ENCODE measurements at places on chromosomes 7 and 10.

- DNase-seq: peak; percentile 6
Observed at GRCh38 chr10:36114141-36114540, 472.0 kb upstream of the FZD8 start.

- DNase-seq: no peak
Observed at GRCh38 chr7:90483251-90483650, 13.8 kb downstream of the PTTG1IP2 start.

DNA sequence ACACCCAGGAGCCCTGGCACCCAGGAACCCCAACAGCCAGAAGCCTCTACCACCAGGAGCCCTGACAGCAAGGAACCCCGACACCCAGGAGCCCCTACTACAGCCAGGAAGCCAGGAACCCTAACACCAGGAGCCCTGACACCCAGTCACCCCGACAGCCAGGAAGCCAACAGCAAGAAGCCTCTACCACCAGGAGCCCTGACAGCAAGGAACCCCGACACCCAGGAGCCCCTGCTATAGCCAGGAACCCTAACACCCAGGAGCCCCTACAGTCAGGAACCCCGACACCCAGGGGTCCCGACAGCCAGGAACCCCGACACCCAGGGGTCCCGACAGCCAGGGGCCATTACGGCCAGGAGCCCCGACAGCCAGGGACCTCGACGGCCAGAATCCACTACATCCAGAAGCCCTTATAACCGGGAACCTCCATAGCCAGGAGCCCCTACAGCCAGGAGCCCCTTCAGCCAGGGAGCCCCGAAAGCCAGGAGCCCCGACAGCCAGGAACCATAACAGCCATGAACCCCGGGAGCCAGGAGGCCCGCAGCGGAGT, 440 bp upstream of the GLRX3 start:
- DNase-seq: no peak

DNA sequence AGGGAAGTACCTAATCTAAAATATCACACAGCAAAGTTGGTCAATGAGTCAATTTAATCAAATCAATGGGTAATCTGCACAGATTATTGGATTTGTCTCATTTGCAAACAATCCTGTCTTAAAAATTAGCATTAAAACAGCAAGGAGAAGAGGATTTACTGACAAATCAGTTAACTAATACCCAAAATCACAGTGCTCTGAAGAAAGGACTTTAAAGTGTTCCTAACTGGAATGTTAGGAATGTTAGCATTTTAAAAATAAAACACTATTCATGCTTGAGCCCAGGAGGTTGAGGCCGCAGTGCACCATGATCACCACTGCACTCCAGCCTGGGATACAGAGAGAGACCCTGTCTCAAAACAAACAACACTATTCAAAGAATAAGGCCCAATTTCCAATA, 83.1 kb downstream of the CHCHD3 start:
- no peak for DNase-seq

- DNase-seq: no peak
Observed at GRCh38 chr7:99919814-99920112, 433 bp upstream of the TRIM4 start.

DNA sequence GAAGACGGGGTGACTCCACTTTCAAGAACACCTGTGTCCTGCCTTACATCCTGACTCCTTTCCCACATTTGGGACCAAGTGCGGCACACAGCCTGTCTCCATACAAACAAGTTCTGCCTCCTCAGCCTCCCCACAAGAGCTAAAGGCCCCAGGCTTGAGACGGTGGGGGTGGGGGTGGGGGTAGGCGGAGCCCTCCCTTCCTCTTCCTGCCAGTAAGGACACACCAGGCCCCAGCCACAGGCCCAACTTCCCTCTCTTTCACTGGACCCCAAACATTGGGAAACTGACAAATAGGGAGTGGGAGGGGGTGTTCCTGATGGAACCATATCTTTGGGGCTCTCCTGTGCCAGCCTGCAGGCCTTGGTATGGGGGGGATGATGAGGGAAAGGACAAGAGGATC, 4.6 kb downstream of the CDK5 start:
- no peak for DNase-seq

DNA sequence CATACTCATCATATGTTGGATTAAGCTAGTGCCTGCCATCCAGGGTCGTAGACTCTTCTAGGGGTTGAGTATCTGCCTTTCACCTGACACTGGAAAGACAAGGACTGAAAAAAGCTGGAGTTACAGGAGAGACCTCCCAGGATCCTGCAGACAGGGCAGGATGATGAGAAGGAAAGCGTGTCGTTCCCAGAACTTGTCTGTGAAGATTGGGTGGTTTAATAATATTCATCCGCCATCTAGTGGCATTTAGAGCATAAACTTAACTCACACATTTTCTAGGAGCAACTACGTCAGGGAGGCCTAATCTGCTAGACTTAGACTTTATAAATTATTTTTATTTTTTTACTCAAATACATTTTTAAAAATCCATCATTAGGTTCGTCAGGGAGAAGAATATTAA, 59.6 kb downstream of the ADRB1 start:
- peak; percentile 71 for DNase-seq

DNA sequence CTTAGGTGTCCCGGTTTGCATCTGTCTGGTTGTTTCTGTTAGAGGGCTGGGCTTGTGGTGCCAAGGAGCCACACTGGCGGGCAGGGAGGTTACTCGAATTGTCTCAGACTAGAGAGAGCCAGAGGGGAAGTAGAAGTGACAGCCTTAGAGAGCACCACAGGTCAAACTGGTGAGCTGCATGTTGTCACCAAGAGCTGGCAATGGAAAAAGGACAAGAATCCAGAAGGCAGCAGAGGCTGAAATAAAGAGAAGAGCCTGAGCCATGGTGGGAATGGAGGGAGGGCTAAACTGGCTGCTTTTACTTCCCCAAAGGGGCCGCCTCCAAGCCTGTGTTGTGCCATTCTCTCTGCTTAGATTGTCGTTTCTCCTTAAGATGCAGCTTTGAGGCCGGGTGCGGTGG, 31.1 kb upstream of the RHBDD2 start:
- no peak for DNase-seq

DNA sequence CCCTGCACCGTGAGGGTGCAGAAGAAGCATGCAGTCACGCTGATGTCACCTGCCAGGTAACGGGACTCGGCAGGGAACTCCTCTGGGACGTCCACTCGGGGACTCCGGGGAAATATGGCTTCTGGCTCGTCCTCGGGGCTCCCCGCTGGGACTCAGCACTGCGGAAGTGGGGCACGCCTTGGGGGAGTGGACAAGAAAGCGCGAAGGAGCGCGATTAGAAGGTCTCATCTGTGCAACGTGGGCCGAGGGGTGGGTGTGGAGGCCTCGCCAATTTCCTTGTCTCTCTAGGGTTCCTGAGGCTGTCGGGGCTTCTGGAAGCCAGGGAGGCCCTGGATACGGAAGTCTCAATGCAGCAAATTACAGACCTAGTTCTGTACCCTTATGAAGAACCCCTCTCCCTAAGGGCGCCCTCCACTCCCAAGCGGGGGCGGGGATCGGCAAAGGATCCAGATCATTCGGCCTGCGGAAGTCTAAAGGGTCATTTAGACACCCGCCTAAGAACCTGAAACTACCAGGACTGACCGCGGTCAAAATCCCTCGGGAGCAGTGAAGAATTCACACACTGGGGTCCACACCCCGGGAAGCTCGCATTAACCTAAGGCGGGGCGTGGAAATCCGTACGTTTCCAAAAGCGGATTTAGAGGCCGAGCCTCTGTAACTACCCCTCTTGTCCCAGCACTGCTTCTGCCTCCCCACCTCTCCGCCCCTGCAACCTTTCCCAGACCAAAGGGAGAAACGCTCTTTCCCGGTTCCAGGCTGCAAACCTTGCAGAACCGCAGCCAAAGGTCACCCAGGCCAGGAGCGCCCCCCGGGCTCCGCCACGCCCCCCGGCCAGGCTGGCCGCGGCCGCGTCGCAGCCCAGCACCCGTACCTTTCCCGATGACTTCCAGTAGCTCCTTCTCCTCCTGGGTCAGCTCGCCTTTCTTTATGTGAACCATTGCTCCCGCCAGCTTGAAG, 640 bp downstream of the ANKMY2 start:
- DNase-seq: peak; percentile 70

GRCh38 chr7:11613292-11613930, 218.6 kb downstream of the THSD7A start:
- no peak for DNase-seq

- DNase-seq: peak; percentile 18
Observed at GRCh38 chr7:113085781-113086390, 741 bp downstream of the GPR85 start.

- peak; percentile 88 for DNase-seq
Observed at GRCh38 chr10:88835096-88835909, 16.3 kb downstream of the ANKRD22 start.

GRCh38 chr7:24717247-24717622, 40.0 kb downstream of the GSDME start:
- DNase-seq: no peak

DNA sequence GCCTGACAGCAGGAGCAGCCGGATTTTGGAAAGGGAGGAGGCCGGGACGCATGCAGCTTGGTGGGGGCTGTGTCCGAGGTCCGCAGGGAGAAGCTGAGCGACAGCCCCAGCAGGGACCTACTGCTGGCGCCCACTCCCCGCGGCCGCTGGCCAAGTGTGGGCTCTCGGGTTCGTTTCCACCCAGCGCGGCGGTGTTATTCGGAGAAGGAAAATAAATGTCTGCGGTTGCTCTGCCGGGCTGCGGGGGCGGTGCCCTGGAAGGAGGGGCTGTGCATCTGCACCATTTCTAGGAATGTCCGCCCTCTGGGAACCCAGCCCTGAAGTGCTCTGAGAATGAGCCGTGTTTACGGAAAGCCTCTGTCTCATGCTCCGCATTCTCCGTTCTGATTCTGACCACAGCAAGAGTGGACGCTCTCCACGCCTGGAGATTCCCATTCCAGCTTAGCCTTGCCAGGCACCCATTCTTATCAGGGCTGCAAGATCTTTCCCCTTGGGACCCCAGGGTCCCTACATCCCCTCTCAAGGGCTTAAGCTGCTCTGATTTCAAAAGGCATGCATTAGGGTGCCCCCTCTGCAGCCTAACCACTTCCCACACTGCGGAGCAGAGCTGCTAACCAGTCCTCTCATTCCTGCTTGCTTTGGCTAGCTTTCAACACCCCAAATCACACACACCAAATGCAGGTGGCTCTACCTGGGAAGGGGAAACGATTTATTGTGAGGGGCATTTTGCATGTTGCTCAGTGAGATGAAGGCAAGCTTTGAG, 256.6 kb upstream of the GLI3 start:
- DNase-seq: peak; percentile 97

- no peak for DNase-seq
Observed at GRCh38 chr7:139887992-139888481, 59.0 kb downstream of the TBXAS1 start.

GRCh38 chr10:34408381-34408780, 406.7 kb downstream of the PARD3 start:
- DNase-seq: no peak

- no peak for DNase-seq
Observed at GRCh38 chr10:70090951-70091350, 38.3 kb downstream of the MACROH2A2 start.

DNA sequence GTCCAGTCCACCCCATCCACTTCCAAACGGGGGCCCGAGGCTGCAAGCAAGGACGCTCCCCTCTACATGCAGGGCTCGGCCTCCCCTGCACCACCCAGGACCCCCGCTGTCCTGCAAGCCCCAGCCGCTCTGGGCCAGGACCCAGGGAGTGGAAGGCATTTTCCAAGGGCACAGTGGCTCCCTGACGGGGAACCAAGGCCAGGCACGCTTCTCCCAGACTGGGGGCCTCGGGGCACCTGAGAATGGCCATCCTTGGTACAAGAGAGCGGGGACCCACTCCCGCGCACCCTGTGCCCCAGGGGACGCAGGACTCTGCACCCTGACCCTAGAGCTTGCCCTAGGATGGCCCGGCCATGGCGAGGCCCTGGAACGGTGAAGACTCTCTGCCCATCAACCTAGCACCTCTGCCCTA, 545 bp upstream of the AKR1E2 start:
- no peak for DNase-seq

- peak; percentile 58 for DNase-seq
Observed at GRCh38 chr10:28807760-28808613, 130.7 kb downstream of the BAMBI start.

- peak; percentile 2 for DNase-seq
Observed at GRCh38 chr10:123044391-123044790, 35.6 kb downstream of the ACADSB start.

DNA sequence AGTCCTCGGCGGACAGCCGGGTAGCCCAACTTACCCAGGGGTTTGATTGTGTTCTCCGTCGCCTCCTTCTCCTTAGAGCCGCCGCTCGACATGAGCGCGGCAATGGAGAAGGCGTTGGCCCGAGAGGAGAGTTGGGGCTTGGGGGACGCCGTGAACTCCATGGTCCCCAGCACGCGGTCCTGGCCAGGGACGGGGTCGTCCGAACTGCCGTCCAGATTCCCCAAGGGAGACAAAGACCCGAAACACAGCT, 515 bp downstream of the TBX20 start:
- no peak for DNase-seq

DNA sequence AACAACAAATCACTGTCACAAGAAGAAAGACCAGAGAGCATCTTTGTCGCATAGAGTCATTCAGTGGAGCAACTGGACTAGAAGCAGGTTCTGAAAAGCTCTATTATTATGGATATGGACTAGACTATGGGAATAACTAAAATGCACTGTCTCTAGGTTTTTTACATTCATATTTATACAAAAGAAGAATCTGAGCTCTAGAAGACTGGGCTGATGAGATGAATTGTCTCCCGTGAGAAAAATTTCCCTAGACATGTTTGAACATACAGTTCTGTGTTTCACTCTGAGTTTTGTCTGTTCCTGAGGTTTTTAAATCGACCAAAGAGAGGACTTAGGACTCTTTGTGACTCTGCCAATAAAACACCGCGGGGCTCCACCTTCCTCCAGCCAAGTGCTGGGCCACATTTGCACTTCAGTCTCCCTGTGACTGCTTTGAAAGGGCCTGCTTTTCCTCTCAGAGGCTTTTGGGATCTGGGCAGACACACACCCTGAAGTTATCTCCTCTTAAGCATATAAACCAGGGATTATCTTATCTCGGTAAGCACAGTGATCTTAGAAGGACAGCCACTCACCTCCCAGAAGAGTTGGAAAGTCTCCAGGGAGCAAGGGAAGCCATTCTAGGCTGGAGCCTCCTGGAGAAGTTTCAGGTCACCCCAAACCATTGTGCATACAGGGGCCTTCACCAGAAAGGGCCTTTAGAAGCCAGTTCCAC, 101.0 kb upstream of the JCAD start:
- DNase-seq: no peak

- no peak for DNase-seq
Observed at GRCh38 chr7:117990834-117991233, 117.6 kb upstream of the CTTNBP2 start.

DNA sequence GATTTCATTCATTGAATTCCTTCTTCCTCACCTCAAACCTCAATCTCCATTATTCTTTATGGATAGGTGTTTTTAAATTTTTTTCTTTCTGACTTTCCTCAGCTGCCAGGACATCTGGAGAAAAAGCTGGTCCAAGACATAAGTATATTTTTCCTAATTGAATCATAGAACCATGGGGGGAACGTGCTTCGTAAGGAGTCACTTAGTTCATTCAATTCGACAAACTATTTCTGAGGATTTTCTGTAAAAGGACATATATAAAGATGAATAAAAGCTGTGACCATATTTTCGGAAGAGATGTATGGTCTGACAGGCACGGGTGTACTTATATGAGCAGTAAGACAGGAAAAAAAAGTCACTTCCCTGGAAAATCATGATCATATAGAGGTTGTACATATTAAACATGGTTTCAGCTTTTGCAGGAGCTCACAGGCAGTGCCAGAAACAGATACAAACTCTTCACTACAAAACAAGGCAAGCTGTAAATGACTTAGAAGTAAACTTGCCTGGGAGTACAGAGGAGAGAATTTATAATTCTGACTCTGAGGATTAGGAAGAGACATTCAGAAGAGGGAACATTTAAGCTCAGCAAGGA, 88.2 kb upstream of the EGR2 start:
- no peak for DNase-seq

- no peak for DNase-seq
Observed at GRCh38 chr10:129771576-129771975, 192.5 kb downstream of the EBF3 start.

Data from iris pigment epithelial cell (primary cell).